ENCODE measurements at places on chromosomes 4 and X. TPM values are rescaled to one million over a fixed set of nuclear protein-coding genes. Genes with fewer than 3 reads are reported as not detected.

The MFSD8 gene
- total RNA-seq, result 25.4 TPM

GRCh38 chrX:81206476-81206875 lies 4.6 kb downstream of the SH3BGRL start:
- DNase-seq, result no peak
- no peaks in the 10 kb centered on the region for H3K27me3 ChIP-seq
- H3K4me1 ChIP-seq, result peaks cover 22% of the 10 kb centered on the region
- H3K36me3 ChIP-seq, result peaks cover 17% of the 10 kb centered on the region
- no peak overlapping the region for H3K4me3 ChIP-seq
- no peak overlapping the region for H3K27ac ChIP-seq

The CCNB3 gene
- 0.73 TPM for total RNA-seq

The ADRA2C gene
- 3.4 TPM for total RNA-seq

DNA sequence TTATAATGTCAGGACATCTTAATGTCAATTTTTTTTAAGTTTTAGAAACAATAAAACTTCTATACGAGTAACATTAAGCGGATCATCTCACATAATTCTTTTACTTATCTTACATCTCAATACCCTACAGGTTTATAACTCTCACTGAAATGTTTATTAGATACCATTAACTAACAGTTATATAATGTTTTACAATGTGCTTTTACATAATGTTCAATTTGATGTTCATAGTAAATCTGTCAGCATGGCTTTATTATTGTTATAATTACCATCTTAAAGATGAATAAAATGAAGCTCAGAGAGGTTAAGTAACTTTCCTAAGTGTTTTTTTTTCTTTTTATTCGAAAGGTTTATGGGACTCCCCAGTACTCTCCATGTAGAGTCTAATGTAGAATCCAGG lies 33.9 kb upstream of the WDFY3 start:
- no peak overlapping the region for H3K27ac ChIP-seq
- DNase-seq, result no peak
- H3K27me3 ChIP-seq, result no peaks in the 10 kb centered on the region
- H3K36me3 ChIP-seq, result no peaks in the 10 kb centered on the region

The EDA2R gene
- total RNA-seq, result not detected

DNA sequence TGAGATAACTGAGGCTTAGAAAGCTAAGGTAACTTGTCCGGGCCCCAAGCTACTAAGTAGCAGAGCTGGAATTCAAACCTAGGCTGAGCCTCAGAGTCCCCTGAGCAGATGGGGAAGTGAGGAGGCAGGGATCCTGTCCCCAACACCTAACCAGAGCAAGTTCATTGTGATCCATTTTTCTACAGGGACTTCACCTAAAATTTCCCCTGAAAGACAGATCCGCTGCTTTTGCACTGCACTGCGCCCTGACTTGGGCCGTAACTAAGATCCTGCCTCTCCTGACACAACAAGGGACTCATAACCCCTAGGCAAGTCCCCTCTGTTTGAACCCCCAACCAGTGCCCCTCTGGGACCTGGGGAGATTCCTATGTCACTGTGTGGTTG lies 25.6 kb upstream of the MTM1 start:
- H3K27ac ChIP-seq, result no peak overlapping the region
- H3K36me3 ChIP-seq, result peaks cover 4% of the 10 kb centered on the region
- DNase-seq, result no peak
- no peak overlapping the region for H3K4me3 ChIP-seq
- peaks cover 7% of the 10 kb centered on the region for H3K27me3 ChIP-seq

DNA sequence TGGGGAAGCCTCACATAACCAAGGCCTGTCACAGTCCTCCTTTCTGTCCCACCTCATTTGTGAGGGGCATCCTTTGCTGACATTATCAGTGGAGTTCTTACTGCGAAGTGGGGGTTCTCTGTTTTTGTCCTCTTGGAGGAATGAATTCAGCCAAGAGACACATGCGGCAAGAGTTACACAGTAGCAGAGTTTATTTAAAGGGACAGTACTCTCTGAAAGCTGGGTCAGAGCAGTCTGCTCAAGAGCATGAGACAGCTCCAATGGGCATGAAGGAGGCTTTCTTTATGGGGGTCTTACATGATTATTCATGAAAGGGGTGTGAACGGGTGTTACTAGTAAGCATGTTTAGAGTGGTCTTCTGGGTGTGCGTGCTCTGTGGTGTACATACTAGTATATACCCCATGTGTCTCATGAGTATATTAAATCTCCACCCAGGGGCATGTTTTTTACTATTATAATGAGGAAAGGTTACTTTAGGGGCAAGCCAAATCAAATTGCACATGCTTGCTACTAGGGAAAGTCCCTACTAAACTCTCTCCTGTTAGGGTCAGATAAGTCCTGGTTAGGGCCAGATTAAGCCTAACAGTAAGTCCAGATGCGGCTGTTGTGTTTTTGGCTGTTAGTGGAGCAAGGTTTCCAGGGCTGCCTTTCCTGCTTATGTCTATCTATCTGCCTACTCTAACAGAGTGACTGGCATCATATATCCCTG lies 19.8 kb upstream of the LGI2 start:
- H3K4me1 ChIP-seq, result no peaks in the 10 kb centered on the region
- H3K27me3 ChIP-seq, result peaks cover 16% of the 10 kb centered on the region
- H3K36me3 ChIP-seq, result no peaks in the 10 kb centered on the region
- no peak overlapping the region for H3K4me3 ChIP-seq
- H3K27ac ChIP-seq, result no peak overlapping the region
- DNase-seq, result no peak

The ETDA gene
- total RNA-seq, result not detected

The UBA1 gene
- total RNA-seq, result 234 TPM

DNA sequence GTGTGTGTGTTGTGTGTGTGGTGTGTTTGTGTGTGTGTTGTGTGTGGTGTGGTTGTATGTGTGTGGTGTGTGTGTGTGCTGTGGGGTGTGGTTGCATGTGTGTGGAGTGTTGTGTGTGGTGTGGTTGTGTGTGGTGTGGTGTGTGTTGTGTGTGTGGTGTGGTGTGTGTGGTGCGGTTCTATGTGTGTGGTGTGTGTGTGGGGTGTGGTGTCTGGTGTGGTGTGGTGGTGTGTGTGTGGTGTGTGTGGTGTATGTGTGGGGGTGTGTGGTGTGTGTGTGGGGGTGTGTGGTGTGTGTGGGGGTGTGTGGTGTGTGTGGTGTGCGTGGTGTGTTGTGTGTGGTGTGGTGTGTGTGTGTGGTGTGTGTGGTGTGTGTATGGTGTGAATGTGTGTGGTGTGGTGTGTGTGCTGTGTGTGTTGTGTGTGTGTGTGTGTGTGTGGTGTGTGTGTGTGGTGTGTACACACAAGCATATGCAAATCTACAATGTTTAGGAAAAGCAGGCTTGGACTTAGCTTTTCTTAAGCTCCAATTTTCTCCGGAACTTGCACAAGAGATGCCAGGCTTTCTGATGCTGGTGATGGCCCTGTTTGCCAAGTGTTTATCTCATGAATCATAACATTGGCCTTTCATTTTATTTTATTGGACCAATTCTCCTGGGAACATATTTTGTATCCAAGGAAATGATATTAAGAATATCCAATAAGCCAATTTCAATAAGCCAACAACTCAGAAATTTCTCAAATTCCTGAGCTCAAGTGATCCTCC lies 148.7 kb downstream of the SPATA18 start:
- no peak overlapping the region for H3K4me3 ChIP-seq
- H3K4me1 ChIP-seq, result no peaks in the 10 kb centered on the region
- H3K36me3 ChIP-seq, result no peaks in the 10 kb centered on the region
- no peak for DNase-seq

The NOX1 gene
- not detected for total RNA-seq

DNA sequence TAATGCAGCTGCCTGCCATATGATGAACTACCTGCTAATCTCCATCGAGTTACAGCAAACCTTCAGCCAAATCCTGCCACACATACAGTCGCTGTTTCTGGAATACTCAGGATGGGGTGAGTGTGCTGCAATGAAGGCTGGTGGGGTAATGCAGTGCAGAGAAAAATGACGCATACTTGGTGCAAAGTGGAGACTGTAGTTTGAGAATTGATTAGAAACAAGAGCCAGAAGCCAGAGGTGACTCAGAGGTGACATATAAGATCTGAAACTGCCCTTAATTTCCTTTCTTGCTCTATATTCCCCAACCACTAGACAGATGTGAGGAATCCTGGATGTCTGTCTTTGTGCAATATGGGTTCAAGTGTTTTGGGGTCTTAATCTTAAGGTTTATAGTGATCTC lies 22.0 kb downstream of the C4orf54 start:
- peaks cover 49% of the 10 kb centered on the region for H3K4me1 ChIP-seq
- DNase-seq, result peak; percentile 11
- no peaks in the 10 kb centered on the region for H3K36me3 ChIP-seq
- H3K27ac ChIP-seq, result no peak overlapping the region
- H3K4me3 ChIP-seq, result no peak overlapping the region

- DNase-seq, result no peak
- no peaks in the 10 kb centered on the region for H3K36me3 ChIP-seq
- H3K27me3 ChIP-seq, result peaks cover 50% of the 10 kb centered on the region
These were observed 65.4 kb upstream of the NKX1-1 start for GRCh38 chr4:1471443-1472147.

The HELT gene
- not detected for total RNA-seq

GRCh38 chrX:97405031-97405660 lies 521.4 kb downstream of the RPA4 start:
- peaks cover 14% of the 10 kb centered on the region for H3K4me1 ChIP-seq
- no peak for DNase-seq
- no peaks in the 10 kb centered on the region for H3K27me3 ChIP-seq

DNA sequence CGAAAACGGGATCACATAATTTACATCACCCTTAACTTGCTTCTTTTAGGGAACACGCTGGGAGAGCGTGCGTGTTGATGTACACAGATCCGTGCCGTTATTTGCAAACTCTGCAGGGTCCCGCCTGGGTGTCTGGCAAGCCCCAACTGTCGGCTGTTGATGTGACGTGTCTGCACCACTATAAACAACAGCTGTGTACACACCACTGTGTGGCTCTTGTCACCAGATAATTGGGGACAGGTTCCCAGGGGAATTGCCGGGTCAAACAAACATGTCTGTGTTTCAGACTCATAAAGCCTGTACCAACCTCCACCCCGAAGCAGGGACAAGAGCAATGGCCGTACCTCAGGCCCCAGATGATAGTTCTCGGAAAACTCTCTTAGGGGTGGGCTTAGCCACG lies 105.0 kb upstream of the AFAP1 start:
- no peak for DNase-seq
- H3K27ac ChIP-seq, result no peak overlapping the region

DNA sequence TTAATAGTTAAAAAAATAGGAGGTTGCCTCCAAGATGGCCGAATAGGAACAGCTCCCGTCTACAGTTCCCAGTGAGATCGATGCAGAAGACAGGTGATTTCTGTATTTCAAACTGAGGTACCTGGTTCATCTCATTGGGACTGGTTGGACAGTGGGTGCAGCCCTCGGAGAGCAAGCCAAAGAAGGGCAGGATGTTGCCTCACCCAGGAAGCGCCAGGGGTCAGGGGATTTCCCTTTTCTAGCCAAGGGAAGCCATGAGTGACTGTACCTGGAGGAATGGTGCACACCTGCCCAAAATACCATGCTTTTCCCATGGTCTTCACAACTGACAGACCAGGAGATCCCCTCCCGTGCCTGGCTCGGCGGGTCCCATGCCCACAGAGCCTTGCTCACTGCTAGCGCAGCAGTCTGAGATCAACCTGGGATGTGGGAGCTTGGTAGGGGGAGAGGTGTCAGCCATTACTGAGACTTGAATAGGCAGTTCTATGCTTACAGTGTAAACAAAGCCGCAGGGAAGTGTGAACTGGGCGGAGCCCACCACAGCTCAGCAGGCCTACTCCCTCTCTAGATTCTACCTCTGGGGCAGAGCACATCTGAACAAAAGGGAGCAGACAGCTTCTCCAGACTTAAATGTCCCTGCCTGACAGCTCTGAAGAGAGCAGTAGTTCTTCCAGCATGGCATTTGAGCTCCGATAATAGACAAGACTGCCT lies 47.5 kb downstream of the PPA2 start:
- H3K27me3 ChIP-seq, result no peaks in the 10 kb centered on the region
- no peaks in the 10 kb centered on the region for H3K4me1 ChIP-seq
- DNase-seq, result no peak
- no peak overlapping the region for H3K4me3 ChIP-seq

GRCh38 chr4:6956434-6957147 lies 47.0 kb downstream of the TBC1D14 start:
- peaks cover 12% of the 10 kb centered on the region for H3K4me1 ChIP-seq
- H3K4me3 ChIP-seq, result no peak overlapping the region

DNA sequence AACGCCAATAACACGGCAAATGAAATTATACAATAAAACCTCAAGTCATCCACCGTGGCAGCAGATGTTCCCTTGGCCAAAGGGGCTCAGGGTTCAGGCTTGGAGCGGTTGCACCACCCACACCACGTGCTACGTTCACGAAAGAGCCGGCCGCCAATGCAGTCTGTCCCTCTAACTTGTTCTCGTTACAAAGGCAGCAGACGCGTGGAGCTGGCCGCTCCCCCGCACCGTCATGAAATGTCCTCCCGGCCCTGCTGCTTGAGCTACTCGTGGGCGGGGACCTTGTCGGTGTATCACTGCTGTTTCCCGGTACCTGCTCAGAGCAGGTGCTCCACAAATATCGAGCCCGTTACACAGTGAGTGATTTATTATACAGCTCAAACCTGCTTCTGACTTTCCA lies 36.4 kb upstream of the MAN2B2 start:
- no peak overlapping the region for H3K27ac ChIP-seq
- H3K36me3 ChIP-seq, result no peaks in the 10 kb centered on the region
- peaks cover 11% of the 10 kb centered on the region for H3K4me1 ChIP-seq

DNA sequence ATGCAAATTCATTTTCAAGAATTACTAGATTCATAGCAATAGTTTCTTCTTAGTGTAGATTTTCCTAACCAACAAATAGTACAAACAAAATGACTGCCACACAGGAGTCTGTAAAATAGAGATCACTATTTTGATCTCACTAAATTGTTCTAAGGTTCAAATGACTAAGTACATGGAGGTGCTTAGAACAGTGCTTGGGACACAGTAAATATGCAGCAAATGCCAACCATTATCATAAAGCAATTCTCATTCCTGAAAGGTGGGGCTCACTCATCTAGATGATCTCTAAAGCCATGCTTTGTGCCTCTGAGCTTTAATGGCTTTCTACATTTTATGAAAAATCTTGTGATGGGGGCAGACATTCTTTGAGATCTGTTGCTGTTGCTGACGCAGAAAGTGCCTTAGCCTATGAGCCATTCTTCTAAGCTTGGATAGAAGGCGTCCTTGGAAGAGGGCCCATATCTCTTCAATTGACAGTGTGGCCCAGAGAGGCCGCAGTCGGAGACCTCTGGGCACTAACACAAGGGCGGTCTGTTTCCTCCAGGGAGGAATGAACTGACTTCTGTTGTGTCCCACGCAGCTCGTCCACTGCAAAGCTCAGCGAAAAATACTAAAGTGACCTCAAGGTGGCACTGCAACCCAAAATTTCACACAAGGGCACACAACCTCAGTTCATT lies 23.5 kb downstream of the TLR10 start:
- peak; percentile 45 for DNase-seq
- no peaks in the 10 kb centered on the region for H3K36me3 ChIP-seq
- no peaks in the 10 kb centered on the region for H3K27me3 ChIP-seq
- H3K4me3 ChIP-seq, result no peak overlapping the region
- no peak overlapping the region for H3K27ac ChIP-seq

DNA sequence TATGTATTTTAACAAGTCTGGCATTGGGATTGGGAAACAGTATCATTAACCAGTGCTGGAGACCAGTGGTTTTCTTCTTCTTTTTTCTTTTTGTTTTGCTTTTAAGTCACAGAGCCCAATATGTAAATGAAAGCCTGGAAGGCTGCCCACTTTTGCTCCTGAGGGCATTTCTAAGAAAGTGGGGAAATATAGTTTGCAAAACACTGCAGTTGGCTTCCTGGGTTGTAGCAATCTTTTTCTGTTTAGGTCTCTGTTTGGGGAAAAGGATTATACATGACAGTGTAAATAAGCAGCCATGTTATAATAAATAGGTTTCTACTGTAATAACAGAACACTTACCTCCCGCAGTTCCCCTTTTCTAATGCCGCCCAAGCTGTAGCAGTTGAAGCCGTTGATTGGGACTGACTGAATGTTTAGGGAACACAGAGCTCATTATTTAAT lies 105.5 kb downstream of the TMEM164 start:
- H3K27ac ChIP-seq, result no peak overlapping the region
- H3K4me1 ChIP-seq, result no peaks in the 10 kb centered on the region
- no peak for DNase-seq
- no peaks in the 10 kb centered on the region for H3K27me3 ChIP-seq

All from Calu3 (cell line).